Renal pelvis (tissue), 12 donors: ENCODE measurements at places on chromosomes 13 and 19. TPM values are rescaled to one million over a fixed set of nuclear protein-coding genes. Genes with fewer than 3 reads are reported as not detected.

ZNF324B gene
- 7.2 TPM for polyA plus RNA-seq

LHB gene
- not detected for polyA plus RNA-seq

DNA sequence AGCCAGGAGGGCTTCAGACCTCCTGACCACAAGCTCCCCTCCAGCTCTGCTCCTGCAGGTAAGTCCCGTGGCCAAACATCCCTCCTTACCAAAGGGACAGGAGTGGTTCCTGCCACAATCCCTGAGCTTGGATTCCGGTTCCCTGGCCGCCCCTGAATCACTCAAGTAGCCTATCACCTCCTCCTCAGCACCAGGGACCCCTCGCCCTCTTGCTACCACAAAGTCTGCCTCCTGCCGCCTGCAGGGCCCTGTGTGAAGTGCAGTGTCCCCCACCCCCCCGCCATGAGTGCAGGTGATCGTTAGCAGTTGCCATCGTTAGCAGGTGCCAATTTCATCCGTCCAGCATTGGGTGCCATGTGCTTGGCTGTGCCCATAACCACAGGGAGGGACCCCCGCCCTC lies 40.8 kb upstream of the RANBP3 start:
- no peak for DNase-seq

GRCh38 chr19:49916839-49917733 lies 11.9 kb upstream of the ATF5 start:
- DNase-seq: no peak
